Osteoblast (primary cell): ENCODE measurements at places on chromosomes 3 and 15. TPM values are rescaled to one million over a fixed set of nuclear protein-coding genes. Genes with fewer than 3 reads are reported as not detected.
A peak's percentile ranks its signal among the peaks of the same experiment; 100 is the strongest.

Gene TXNRD3
- total RNA-seq: 18.1 and 20.3 TPM in 2 replicates

- DNase-seq: no peak
Observed at GRCh38 chr3:21803604-21804003, 52.6 kb upstream of the ZNF385D start.

Gene GOLGA8O
- total RNA-seq: 0.88 and 1.1 TPM in 2 replicates

Gene CDCP1
- total RNA-seq: 4.4 and 7.6 TPM in 2 replicates

DNA sequence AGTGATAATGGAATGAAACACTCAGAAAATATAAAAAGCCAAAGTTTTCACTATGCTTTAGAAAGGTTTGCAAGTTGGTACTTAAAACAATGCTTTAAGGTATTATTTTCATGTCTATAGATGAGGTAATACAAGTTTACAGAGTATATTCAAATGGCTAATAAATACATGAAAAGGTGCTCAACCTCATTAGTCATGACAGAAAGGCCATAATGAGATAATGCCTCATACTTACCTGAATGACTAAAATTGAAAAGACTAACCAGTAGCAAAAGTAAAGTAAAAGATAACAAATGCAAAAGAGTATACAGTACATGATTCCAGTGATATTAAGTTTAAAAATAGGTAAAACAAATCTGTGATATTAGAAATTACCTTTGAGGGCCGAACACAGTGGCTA is 163.8 kb downstream of the SUCLG2 start:
- DNase-seq: no peak

GRCh38 chr3:195458316-195458717 is 15.5 kb upstream of the ACAP2 start:
- DNase-seq: peak; percentile 64

GRCh38 chr3:47013231-47013630 is 33.8 kb downstream of the NBEAL2 start:
- DNase-seq: no peak

DNA sequence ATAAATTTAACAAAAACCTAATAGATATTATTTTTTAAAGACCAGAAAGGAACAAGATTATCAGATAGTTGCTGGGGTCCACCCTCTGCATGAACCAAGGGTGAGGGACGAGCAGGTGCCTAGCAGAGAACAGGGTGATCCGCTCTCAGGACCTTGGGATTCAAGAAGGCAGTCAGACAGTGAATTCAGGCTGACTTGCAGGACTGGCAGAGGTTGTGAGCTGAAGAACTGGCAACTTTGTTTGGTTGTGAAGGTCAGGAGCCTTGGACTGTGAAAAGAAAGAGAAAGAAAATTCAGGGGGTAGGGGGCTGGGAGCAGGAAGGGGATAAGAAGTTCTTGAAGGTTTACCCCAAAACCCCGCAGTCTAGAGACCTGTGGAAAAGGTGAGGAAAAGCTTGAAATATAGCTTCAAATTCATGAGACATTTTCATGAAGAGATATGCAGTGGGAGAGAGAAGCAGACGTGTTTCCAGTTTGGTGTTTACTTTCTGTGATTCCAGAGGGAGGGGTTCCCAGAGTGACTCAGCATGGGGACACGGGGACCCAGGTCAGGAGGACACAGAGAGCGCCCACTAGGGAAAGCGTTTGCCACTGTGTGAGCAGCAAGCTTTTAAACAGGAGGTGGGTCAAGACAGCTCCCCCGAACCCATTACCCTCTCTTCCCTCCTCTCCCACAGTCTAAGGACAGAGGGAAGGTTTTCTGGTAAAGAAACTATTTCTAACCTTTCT is 217.2 kb upstream of the UMPS start:
- DNase-seq: no peak
